COLO829 (cell line): ENCODE measurements at places on chromosomes 2 and 18.

DNA sequence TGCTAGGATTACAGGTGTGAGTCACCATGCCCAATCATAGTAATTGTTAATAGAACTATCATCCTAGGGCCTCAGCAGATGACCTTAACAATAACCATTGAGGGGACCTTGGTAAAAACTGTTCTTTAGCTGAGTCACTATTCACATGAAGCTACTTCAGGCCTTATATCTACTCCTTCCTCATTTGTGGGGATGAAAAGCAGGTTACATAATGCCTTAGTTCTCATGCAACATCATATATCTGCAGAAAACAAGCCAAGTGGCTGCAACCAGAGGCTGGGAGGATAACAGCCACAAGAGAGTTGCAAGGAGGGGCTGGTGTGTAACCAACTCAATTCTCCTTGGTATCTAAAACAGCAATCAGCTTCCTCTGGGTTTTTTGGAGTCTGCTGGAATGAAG is 445.4 kb downstream of the NBAS start:
- no peak for DNase-seq

DNA sequence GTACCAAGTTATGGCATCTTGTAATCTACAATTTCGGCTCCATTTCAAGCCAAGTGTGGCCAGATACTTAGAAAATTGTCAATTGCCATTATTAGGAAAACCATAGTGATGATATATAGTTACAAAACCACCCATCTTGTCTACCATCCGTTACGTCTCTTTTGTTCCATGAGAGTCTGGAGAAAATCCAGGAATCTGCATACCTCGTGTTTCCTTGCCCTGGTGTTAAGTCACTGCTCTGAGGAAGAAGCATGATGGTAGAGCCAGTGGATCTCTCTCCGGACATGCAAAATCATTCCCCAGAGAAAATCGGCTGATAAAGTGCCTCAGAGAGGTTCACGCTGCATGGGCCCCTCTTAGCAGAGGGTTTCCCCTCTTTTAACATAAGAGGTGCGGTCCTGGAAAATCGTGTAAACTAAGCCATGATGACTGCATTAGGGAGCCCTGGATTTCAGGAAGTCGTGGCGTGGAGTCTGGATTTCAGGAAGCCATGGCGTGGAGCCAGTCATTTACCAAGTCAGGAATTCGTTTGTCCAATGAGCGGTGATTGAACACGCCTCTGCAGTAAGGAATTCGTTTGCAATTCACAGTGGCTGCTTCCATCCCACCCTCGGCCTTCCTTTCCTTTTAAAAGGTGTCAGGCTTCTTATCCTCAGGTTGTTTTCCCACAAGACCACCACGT is 158.5 kb upstream of the TPO start:
- no peak for DNase-seq

- no peak for DNase-seq
Observed at GRCh38 chr2:42001711-42002201, 46.1 kb upstream of the PKDCC start.

GRCh38 chr2:50335433-50335832 is 696.5 kb downstream of the NRXN1 start:
- no peak for DNase-seq

DNA sequence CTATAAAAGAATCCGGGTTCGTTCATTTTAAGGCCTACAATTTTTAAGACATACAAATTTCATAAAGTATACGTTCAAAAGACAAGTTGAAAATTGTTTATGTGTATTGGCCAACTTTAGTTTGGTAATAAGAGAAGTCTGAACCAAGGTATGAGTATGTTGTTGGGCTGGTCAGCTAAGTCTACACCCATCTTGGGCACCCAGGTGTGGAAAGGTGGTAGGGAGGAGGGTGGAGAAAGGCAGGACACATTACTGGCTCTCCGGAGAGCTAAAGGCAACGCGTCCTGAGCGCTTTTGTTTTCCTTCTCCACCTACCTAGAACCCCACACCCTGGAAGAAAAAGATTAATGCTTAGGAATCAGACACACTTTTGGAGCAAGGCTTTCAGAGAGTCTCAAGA is 899 bp upstream of the PELI1 start:
- DNase-seq, result no peak

DNA sequence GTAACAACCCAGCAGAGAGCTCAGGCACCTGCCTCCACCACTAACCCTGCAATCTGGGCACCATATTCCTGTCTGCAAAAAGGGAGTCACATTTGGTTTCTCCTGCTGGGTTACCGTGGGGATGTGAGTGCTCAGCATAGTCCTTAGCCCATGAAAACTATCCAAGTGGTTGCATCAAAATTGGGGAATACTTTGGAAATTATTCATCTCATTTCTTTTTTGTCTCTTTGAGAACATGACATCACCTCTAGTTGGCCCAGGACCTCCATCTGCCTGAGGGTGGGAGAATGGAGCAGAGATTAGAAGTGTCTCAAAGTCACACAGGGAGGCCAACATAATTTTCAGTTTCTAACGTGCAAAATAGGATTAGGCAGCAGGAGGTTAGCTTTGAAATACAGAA is 19.3 kb upstream of the SPP2 start:
- no peak for DNase-seq
